Upper lobe of left lung (tissue), 6 donors: ENCODE measurements at places on chromosomes 11 and 22.

- no peak for DNase-seq
Observed at GRCh38 chr11:8331767-8332166, 68.1 kb upstream of the LMO1 start.

DNA sequence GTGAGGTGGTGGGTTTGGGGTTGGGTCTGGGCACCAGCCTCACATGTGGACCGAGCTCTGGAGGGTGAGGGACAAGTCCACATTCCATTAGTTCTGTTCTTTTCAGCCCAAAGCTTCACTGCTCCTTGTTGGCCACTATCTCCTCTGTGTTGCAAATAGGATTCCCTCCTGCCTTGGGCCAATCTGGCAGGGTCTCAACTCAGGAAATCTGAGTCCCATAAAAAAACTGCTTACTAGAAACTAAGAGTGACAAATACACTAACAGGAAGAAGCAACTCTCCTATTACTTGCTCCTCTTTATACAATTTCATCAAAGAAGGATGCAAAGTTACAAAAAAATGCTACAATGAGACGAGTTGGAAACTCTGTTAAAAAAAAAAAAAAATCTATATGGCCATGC, 66.2 kb upstream of the CSNK1E start:
- no peak for DNase-seq

DNA sequence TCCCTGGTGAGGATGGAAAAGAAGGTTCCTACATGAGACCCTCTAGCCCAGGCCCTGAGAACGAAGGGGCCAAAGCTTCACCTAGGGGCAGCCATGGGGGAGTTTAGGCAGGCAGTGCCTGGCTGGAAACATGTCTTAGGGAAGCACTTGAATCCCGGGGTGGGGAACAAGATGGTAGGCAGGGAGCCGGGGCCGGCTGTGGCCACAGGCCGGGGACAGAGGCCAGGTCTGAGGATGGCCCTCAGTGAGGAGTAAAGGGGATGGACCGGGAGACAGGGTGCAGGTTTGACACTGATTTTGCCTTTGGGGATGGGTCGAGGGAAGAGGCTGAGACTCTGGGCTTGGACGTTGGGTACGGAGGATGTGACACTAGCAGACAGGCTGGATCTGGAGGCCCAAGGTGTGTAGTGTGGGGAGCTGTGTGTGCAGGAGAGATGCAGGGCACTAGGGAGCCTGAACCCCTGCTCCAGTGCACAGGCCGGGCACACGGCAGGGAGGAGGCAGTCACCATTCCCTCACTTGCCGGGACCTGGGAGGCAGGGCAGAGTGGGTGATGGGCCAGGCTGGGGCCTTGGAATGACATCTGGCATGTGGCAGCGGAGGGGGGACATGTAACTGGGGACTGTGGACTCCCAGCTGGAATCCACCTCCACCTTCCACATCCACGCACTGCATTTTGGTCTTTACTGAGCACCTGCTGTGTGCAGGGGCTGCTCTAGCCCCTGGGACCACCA, 6.1 kb downstream of the RTN4R start:
- no peak for DNase-seq

DNA sequence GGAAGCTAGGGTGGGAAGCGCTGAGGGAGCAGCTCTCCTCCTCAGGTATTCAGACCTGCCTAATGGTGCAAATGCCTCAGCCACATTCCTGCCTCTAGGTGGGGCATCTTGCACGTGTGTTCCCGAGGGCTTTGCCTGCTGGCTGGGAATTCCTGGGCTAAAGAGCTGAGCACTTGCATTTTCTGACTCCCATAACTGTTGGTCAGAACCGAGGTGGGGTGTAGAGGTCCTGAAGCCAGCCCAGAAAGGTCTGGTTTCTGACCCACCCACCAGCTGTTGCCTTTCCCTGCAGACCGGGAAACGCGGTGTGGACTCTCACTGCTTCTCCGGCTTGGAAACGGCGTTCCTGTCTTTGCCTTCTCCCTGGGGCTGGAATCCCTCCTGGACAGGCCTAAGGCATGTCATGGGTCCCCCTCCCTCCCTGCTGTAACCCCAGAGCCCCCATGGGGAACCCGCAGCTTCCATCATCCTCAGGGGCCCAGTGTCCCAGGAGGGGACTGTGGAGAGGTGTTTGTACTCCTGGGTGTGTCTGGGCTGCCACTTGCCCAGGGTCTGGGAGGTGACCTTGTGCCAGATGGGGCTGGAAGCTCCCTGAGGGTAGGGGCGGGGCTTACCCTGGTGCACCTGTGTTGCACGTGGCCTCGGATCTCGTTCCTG, 24.0 kb upstream of the SMIM38 start:
- DNase-seq = no peak

GRCh38 chr11:95325777-95326258, 94.8 kb upstream of the SESN3 start:
- no peak for DNase-seq

DNA sequence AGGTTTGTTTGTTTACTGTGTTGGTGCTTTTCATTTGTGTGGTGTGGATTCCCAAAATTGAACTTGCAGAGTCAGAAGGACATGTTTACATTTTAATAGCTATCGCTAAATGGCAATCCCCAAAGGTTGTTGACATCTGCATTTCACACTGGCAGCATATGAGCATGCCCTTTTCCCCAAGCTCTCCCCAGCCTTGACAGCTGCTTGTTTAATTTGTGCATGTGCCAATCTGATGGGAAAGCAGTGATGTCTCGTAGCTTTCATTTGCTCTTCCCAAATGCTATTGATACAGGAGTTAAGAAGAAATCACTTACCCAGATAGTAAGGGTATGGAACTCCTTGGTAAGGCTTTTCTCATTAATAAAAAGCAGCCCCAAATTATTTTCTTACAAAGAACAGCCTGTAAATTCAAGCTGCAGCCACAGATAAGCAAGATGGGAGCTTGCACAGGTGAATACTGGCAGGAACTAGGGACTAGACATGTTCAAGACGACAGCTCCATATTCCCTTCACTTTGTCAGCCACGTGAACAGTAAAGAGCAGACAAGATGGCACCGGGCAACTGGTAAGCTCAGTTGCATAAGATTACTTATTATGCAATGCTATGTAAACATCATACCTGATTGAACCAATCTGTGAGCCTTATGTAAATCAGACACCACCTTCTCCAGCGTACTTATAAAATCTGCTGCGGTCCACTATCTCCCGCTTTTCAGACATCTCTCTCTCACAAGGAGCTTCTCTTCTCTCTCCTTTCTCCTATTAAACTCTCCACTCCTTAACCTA, 87.4 kb downstream of the IGLL5 start:
- no peak for DNase-seq

- no peak for DNase-seq
Observed at GRCh38 chr11:121589946-121590537, 137.3 kb upstream of the SORL1-AS1 start.

GRCh38 chr22:22111267-22111751, 128.7 kb upstream of the TOP3B start:
- no peak for DNase-seq

GRCh38 chr11:2289859-2290258, 11.9 kb downstream of the C11orf21 start:
- no peak for DNase-seq

DNA sequence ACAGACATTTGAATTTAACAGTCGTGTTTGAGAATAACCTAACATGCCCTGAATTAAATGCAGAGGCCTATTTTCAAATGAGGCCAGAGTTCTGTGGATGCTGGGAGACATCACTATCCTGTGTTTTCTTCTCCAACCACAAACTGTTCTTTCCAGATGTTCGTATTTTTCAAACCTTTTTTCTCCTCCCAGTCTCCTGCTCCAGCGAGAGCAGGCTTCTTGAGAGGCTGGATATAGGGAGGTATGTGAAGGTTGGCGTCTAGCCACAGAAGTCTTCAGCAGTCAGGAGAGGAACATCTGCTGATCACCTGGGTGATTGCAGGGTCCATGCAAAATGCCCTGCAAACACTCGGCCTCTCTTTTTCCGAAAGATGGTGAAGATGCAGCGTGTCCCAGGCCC, 126.3 kb downstream of the C11orf91 start:
- no peak for DNase-seq

- DNase-seq = no peak
Observed at GRCh38 chr11:123386796-123387510, 43.1 kb upstream of the GRAMD1B start.

- DNase-seq = no peak
Observed at GRCh38 chr11:118746988-118747585, 43.9 kb downstream of the DDX6 start.

GRCh38 chr11:46235777-46236688, 41.4 kb upstream of the CREB3L1 start:
- DNase-seq = no peak

DNA sequence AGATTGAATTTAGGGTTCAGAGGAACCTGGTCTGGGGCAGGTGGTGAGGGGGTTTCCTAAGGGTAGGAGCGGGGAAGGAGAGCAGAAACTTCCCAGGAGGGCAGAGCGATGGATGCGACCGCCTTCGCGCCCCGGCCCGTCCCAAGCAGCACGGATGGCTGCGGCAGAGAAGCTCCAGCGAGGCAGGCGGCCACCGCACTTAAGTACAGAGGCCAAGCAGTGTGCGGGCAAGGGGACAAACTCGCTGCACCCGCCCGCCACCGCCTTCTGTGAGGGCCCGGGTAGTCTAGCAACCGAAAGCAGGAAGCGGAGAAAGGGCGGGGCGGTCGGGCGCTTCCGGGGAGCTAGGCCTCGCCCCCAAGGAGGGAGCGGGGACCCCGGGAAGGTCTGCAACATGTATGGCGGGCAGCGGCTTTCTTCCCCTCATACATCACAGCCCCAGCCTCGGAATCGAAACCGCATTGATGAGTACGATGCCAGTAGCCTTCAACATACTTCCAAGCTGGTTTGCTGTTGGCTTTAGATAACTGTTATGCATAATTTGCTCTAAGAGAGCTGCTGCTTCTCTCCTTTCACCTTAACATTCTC, at the start of gene AGBL2:
Gene AGBL2, minus strand, starts transcription at position 288 of the 588 bp plus-strand sequence. CDS start 719 bp downstream, outside the sequence.
- DNase-seq = peak; percentile 94

GRCh38 chr11:87892291-87892690, 283.0 kb downstream of the RAB38 start:
- DNase-seq = no peak

- DNase-seq = no peak
Observed at GRCh38 chr22:39898997-39899396, 1.9 kb upstream of the GRAP2 start.

DNA sequence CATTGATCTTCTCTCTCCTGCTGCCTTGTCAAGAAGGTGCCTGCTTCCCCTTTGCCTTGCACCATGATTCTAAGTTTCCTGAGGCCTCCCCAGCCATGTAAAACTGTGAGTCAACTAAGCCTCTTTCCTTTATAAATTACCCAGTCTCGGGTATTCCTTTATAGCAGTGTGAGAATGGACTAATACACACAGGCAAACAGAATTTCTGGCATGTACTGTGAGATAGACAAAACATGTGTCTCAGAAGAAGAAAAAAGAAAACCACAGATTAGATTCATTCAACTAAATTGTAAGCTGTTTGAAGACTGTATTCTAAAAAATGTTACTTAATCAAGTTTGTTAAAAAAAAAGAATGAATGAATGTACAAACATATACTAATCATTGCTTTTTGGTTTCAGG, 1.5 kb upstream of the MMP20 start:
- no peak for DNase-seq
